ENCODE measurements at places on chromosomes 3 and 15.

- DNase-seq: no peak
These were observed 1106.8 kb downstream of the ROBO1 start for GRCh38 chr3:78660957-78661356.

DNA sequence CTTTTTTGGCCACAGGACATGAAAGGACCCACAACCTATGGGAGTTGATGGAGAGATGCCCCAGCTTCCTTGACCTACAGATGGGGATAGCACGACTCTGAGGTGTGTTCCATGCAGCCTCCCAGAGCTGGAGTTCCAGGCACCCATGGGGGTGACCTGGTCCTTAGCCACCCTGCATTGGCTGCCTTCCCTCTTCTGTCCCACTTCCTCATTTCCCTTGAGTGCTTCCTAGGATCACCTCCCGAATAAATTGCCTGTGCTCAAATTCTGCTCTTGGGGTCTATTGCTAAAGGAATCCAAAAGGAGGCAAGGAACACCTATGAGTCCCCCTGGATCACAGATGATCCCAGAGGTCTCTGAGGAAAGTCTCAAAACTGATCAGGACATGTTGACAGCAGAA is 24.7 kb upstream of the VIPR1 start:
- DNase-seq: no peak

DNA sequence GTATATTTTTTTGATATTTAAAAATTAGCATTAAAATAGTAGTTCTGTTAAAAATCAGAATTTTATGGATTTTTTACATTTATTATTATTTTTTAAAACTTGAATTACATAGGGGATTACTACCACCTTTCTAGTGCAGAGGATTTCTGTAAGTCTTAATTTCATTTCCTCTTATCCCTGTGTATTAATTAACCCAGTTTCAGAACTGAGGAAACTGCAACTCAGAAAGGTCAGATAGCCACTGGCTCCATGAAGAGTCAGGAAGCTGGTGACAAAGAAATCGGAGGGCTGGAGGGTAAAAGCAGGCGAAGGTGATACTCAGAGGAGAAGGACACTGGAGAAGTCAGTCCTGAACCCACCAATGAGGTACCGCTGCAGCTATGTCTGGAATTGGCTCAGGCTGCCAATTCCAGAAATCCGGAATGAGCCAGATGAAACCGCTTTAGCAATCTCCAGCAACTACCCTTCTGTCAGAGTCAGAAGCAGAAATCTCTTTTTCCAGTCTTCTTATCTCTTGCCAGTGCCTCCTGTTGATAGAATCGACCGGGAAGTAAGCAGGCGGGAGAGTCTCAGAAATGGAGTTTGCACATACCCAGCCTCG is 308.5 kb downstream of the SV2B start:
- no peak for DNase-seq

- DNase-seq: no peak
These were observed 255.3 kb downstream of the RBMS3 start for GRCh38 chr3:29536016-29536758.

DNA sequence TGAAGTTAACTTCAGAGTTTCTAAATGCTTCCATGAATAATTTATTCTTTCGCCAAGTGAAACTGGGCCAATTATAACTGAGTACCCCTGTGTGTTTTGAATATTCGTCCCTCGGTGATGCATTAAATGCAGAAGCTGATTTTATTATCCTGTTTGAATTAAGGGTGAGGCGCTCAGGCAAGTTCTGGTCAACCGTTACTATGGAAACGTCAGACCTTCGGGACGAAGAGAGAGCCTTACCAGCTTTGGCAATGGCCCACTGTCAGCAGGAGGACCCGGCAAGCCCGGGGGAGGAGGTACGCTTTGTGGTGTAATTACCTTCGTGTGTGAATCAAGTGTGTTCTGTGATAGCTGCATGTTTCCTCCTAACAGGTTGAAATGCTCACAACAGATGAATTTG is 239.8 kb downstream of the ITPR1 start:
- no peak for DNase-seq

- no peak for DNase-seq
These were observed 67.7 kb upstream of the NSMCE3 start for GRCh38 chr15:29337156-29337959.

DNA sequence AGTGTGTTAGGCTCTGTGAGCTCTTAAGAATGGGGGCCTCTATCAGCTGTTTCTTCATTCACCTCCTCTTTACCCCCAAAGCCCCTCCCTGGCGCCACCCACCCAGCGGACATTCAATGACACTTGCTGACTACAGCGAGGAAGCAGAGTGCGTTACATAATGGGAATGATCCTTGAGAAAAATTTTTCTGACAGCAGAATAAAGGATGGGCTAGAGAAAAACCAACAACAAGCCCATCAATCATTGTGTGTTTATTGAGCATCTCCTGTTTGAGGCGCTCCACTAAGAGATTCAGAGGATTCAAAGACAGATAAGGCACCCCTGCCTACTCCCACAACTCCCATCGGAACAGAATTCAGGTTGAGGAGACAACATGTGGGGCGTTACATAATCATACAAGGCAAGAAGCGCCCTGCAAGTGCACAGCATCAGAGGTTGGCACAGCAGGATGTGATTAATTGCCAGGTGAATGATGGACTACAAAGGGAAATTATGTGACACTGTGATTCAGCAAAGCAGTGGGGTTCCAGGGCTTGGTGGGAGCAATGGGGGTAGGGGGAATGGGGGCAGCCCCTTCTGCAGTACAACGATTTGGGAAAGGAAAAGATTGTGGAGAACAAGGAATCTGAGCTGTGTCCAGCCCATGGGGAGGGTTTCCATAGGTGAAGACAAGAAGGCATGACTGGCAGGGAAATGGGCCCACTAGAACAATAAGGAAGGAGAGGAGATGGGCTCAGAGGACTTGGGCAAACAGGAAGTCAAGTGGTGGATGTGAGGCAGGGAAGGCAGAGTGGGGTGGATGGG is 141.3 kb upstream of the ATP2B2 start:
- no peak for DNase-seq

Data from sciatic nerve (tissue), 2 donors.